CD4-positive, alpha-beta T cell treated with Interferon gamma for 1 hour (primary cell): ENCODE measurements at places on chromosomes 5 and 9.

DNA sequence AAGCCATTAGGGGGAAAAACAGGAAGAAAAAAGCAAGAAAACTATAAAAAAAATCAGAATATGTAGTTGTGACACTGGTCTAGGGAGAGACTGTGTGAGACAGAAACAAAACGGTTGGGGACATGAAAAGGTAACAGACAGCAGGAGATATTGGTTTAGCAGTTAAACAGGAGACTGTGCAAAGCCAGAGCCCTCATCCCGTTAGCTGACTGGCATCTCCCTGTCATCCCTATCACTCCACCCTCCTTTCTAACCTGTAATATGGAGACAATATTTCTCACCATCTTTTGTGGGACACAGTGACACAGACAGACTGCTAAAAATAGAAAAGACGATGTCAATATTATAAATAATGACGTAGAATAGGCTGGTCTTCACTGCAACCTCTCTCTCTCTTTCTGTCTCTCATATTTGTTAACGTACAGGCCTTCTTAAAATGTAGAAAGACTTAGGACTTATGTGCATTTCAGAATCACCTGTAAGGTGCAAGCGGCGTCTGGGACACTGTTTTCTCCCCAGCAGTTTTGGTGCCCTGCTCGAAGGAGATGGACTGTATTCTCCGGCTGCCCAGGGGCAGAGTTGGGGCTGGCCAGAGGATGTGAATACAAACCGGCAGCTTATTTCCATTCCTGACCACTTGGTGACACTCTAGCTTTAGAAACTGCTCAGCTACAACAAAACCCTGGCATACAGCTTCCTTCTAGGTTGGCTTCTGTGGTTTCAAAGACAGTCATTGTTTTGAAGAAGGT, 190.6 kb downstream of the MAT2B start:
- peak; percentile 1 for DNase-seq

- DNase-seq: no peak
These were observed 121.6 kb downstream of the OXCT1 start for GRCh38 chr5:41748631-41749030.

GRCh38 chr9:96078897-96079490, 203.5 kb downstream of the ERCC6L2 start:
- DNase-seq: no peak

DNA sequence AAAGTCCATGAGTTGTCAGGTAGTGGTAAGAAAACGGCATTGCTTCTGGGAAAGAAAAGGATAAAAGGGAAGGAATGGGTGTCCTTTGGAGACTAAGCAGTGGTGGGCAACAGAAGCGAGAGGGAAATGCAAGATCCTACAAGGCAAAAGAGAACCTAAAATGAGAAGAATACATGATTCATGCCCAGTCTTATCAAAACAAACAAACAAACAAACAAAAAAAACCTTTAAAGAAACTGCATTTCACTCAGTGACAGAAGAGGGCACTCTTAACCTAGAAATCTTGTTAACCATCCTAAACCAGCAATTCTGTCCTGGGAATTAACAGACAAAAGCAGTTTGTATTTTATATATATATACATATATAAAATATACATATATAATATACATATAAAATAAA, 88.5 kb downstream of the SUSD1 start:
- no peak for DNase-seq

DNA sequence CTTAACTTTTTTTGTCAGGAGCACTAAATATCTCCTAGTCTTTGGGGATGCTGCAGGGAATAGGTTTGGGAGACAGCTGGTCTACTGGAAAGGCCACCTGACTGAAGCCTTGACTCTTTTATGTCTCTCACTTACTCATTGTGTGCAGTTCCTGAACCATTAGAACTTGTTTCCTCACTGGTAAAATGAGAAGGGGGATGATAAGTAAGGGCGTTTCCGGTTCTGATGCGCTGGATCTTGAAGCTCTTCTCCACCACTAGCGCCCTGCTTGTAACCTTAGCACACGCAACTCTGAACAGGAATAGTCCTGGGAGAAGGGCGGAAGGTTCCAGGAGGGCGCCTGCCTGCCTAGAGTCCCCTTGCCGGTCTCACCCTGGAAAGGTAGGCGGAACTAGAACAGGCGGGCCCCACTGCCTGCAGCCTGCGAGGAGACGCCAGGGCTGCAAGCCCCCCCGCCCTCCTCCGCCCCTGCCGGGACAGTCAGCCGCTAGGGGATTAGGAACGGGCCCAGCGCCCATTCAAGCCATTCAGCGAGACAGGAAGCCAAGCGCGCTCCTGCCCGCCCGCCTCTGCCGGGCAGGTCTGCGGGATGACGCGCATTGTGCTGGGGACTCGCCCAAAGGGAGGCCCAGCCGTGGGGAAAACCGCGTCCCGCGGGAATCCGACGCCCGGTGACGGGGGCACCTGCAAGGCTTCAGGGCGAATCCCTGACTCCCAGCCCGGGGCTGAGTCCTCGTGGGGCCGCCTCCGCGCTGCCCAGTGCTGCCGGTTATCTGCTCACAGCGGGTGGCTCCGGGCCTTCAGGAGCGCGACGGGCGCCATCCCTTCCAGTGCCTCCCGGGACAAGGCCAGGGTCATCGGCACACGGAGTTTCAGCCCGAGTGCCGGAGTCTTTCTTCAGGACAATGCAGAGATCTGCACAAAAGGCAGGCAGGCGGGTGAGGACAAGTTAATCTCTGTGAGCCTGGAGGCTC, 44.0 kb upstream of the XPA start:
- no peak for DNase-seq

DNA sequence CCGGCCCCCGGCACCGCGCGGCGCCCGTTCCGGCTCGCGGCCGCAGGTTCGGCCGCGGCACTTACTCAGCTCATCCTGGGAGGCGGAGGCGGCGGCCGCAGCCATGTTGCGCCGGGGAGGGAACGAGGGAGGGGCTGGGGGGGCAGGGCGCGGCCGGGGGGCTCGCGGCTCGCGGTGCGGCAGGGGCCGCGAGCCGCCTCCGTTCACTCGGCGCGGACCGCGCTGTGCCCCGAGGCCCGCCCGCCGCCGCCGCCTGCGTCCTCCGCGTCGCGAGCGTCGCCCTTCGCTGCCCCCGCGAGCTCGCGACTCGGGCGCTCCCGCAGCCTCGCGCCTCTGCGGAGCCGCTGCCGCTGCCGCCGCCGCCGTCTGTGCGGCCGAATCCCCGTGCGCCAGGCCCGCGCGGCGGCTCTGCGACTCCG, 735 bp downstream of the ECPAS start:
- peak; percentile 38 for DNase-seq

DNA sequence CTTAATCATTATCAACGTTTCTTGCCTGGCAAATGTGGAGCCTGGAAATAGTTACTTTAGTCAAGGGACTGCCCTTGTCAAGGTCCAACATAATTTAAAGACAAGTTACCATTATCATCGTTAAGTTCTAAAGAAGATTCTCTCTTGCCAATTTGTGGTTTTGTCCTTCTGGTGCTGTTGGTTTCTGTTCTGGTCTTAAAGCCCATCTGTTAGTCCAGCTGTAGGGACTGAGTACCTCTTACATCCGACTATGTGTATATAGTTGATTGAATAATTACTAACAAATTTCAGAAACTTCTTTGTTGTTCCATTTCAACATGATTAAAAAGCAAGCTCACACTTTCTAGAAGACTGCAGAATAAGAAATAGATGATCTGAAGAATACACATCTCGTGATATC, 1854.9 kb downstream of the MAT2B start:
- DNase-seq: no peak

DNA sequence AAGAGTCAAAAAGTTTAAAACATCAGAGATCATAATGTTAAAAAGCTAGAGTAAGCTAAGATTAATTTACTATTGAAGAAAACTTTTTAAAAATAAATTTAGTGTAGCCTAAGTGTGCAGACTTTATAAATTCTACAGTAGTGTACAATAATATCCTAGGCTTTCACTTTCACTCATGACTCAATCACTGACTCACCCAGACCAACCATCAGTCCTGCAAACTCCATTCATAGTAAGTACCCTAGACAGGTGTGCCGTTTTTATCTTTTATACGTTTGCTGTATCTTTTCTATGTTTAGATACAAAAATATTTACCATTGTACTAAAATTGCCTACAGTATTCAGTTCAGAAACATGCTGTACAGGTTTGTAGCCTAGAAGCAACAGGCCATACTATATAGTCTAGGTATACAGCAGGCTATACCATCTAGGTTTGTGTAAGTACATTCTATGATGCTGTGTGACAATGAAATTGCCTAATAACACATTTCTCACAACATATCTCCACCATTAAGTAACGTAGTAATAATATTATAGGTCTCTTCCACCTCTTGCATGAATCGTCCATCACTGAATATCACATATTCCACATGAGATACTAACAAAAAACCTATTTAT, 59.2 kb downstream of the MEGF9 start:
- DNase-seq: no peak

- DNase-seq: no peak
These were observed 3.1 kb downstream of the PDE8B start for GRCh38 chr5:77213601-77214000.

DNA sequence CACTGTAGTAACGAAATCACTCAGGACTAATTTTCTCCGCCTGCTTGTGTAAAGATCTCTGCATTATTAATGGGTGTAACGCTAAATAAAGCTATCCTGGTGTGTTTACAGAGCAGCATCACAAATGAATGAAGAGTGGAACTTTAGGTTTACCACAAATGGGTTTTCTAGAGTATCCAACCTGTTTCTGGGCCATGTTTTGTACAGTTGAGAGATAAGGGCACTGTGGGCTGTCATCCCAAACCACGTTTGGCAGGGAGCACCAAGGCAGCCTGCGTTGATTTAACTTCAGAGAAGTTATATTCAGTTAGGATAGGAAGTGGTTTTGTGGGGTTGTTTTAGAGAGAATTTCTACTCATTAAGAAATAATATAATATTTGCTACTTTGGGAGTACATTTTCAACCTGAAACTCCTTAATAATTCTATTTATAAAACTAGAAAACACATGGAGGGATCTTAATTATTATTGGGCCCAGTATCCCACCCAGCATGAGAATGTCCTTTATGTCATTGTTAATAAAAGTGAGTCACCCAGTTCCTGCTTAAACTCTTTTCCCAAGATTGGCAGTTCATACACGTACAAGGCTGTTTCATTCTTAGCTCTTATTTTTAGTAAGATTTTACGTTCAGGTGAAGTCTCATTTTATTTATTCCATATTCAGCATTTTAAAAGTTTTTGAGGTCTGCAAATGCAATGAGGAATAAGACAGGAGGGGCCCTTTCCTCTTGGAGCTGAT, 8.0 kb downstream of the KCNN2 start:
- no peak for DNase-seq

GRCh38 chr9:16106021-16106571, 553.3 kb downstream of the CCDC171 start:
- no peak for DNase-seq

- DNase-seq: no peak
These were observed 1121.6 kb downstream of the MAT2B start for GRCh38 chr5:164627021-164627420.

DNA sequence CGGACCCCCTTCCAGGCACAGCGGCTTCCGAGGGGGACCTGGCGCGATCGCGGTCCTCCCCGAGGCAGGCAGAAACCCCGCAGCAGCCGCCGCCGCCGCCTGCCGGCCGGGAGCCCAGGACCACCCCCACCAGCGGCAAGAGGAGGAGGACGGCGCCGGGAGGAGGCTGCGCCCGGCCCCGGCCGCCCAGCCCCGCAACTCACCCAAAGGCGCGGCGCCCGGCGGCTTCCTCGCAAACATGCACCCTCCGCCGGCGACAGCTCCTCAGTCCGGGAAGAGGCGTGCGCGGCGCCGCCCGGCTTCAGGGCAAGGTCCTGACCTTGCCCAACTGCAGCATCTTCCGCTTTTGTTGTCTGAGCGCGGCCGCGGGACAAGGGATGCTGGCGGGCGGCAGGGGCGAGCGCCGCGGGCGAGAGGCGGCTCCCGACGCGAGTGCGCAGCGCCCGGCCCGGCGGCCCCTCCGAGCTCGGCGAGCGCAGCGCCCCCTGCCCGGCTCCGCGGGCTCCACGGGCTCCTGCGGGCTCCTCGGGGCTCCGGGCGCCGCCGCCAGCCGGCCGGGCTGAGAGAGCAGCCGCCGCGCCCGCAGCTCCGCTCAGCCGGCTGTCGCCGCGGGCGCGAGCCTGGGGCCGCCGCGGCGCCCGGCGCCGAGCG, 507 bp downstream of the CTNND2 start:
- DNase-seq: no peak

- DNase-seq: no peak
These were observed 282.7 kb downstream of the GAS1 start for GRCh38 chr9:86664603-86665002.

DNA sequence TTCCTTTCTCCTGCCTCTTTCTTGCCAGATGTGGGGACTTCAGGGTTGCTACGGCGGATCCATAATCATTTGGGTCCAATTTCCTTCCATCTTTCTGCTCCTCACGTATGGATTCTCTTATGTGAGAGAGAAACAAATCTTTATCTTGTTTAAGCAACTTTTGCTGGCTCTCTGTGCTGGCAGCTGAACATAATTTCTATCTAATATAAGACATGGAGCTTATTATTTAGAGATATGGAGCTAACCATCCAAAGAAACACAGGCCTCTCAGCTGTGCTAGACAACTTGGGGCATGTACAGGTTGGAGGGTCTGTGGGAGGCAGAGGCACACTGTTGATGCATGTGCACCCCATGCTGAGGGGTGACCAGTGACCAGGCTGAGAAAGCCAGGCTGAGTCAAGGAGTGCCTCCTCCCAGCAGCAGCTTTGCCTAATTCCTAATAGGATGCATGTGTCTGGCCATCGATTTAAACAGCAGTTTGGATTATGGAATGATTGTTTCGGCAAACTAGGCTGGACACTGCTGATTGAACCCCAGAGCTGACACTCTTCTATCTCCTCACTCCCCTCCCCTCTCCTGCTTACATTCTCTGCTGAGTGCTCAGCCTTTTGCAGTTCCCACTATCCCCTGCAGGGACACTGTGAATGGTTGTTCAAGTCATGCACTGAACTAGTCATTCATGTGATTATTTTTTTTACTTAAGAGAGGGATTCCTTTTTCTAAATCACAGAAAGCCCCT, 195.8 kb downstream of the ERCC6L2 start:
- no peak for DNase-seq

- DNase-seq: no peak
These were observed 91.2 kb upstream of the ERBIN start for GRCh38 chr5:65835191-65835590.

- no peak for DNase-seq
These were observed 2.6 kb downstream of the CEMIP2 start for GRCh38 chr9:71765693-71766092.

- DNase-seq: no peak
These were observed 128.3 kb downstream of the YIPF5 start for GRCh38 chr5:144042156-144042555.
